ENCODE measurements at places on chromosomes 6 and 20.

DNA sequence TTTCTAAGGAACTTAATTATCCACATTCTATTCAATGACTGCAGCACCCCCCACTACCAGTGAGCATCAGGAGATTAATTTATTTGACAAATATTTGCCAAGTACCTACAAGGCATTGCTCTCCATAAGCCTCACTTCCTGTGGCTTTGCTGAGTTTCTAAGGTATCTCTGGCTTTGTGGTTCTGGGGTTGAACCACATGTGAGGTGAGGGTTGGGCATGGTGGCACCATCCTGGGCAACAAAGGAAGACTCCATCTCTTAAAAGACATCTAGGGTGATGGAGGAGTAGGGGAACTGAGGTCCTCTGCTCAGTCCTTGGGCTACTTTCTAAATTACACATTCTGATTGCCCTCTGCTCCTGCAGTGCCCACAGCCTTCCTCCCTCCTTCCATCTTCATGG is 25.5 kb upstream of the WFDC2 start:
- no peak for DNase-seq

DNA sequence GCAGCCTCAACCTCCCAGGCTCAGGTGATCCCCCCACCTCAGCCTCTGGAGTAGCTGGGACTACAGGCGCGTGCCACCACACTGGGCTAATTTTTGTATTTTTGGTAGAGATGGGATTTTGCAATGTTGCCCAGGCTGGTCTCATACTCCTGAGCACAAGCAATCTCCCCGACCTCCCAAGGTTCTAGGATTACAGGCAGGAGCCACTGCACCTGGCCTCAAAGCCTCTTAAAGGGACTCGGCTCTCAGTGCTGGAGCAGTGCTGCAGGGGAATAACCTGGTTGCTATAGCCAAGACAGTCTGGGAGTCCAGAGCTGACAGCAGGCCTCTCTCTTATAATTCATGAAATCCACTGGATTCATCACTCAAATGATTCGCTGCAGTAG is 17.0 kb downstream of the GHRH start:
- DNase-seq, result no peak

- DNase-seq, result no peak
Measured at GRCh38 chr6:20306491-20306890, 94.2 kb upstream of the MBOAT1 start.

GRCh38 chr20:3459881-3460307 is 10.9 kb upstream of the ATRN start:
- DNase-seq, result no peak

DNA sequence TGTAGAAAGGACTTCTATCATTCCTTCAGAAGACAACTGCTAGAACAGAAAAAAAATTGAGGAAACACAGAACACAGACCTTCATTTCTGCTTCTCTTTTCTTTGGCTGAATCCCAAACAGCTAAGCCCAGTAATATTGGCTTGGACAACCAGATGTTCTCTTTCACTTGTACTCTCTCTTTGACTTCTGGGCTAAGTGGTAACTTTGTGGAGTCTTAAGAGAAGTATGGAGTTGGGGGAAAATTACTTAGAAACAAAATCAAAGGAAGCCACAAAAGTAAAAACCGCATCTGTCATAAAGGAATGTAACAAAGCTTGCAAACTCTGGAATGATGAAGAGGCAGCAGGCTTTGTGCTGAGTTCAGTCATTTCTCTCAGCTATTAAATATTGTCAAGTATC is 587.5 kb downstream of the CBLN4 start:
- no peak for DNase-seq

DNA sequence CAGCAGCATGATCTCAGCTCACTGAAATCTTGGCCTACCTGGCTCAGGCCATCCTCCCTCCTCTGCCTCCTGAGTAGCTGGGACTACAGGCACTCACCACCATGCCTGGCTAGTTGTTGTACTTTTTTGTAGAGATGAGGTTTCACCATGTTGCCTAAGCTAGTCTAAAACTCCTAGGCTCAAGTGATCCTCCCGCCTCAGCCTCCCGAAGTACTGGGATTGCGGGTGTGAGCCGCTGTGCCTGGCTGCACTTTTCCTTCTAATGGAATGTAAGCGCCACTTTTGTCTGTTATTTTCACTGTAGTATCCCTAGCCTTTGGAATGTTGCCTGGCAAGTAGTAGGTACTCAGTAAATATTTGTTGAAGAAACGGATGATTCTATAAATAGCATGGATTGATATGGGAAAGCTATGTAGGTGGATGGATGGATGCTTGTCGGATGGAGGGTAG is 10.4 kb upstream of the TRIB3 start:
- no peak for DNase-seq

DNA sequence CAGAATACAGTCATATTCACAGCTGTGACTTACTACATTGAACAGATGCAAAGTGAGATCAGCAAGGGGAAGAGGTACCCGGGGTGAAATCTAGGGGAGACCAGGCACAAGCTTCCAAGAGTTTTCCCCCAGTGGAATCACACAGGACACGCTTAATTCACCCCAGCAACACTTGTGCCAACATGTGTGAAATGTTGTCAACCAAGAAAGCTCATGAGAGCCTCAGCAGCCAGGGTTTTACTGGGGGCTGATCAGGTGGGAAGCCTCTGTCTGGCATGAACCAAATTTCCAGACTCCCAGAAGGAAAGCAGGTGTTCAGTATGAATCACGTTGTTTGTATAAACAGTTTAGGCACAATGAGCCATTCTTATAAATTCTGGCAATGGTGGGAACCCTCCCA is 6.9 kb upstream of the RTF2 start:
- no peak for DNase-seq

- no peak for DNase-seq
Measured at GRCh38 chr20:21436205-21436604, 38.9 kb upstream of the NKX2-4 start.

DNA sequence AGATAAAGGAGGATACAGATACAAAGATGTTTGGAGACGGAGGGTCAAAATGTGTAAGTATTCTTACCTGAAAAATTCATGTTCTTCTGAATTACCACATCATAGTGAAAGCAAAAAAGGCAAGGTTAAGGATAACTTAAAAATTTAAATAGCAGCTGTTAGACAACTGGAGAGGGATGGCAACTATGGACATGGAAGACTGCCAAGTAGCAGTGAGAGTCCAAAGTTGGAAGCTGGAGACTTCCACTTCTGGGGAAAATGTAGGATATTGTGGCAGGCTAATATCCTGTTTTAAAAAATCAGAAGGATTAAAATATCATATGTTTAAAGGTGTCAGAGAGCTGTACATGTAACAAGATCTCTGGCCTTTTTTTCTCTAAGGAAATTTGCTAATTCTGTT is 29.8 kb downstream of the SYCP2 start:
- DNase-seq, result no peak

- DNase-seq, result no peak
Measured at GRCh38 chr6:142947714-142948480, 2.9 kb upstream of the HIVEP2 start.

DNA sequence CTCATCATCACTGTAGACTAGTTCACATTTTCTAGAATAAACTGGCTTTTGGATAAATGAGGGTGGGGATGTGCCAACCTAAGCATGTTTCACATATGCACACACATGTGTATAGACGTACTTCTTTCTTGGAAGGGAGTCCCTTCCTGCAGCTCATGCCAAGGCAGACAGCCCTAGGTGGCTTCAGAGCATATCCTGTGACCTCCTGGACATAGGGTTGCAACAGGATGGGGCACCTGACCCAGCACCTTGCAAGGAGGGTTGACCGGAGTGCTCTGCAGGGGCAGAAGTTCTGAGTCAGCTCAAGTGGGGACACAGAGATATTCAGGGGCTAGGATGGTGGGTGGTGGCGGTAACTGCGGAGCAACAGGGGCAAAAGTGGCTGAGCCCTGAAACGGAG is 68.6 kb upstream of the RALGAPA2 start:
- no peak for DNase-seq

DNA sequence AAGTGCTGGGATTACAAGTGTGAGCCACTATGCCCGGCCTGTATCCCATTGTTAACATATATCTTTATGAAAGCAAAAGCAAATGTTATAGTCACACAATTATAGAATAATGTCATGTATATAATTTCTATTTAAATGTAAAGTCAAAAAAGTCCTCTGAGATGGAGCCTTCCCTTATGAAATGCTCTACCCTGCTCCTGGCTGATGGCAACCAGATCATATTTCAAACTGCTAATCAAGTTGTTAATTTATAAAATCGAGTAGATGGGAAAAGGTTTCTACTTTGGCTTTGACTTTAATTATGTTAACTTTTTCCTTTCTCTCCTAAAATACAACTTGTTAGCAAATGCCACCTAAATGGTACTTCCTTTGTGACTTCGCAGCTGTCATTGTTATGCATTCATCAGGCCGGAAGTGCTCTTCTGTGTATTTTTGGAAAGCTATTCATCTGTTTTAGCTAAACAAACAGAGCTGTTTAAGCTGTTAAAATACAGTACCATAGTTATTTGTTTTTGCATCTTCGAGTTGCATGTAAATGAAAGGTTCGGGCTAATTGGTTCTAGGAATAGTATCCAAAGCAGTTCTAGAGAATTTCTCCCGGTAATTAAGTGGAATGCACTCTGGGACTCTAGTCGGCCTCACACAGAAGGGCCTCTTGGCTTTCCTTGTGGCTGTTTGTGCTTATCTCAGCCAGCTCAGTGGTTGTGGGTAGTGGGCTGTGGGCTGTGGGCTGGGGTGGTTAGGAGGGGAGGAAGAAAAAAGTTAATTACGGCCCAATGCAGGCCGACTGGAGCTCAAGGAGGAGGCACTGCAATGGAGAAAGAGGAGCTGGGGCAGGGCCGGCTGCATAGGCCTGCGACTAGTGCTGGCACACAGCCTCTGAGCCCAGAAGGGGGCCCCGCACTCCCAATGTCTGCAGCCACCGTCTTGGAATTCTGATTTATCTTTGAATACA is 34.8 kb downstream of the SLC35D3 start:
- DNase-seq, result no peak

GRCh38 chr20:4567170-4567569 is 154.5 kb upstream of the PRND start:
- no peak for DNase-seq

DNA sequence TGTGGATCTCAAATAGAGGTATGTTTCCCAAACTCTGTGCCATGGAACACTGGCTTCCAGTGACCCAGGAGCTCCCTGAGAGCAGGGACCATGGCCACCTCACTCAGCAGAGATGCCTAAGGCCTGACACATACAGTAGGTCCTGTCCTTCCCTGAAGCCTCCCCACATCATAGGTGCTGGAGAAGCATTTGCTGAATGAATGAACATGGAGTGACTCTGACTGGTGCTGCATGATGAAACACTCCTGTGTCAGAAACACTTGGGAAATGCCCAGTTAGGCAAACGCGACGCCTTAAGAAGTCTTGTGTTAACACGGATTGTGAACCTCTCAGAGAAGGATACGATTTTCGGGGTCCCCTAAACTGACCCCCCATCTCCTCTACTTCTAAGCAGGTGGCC is 14.3 kb downstream of the SLA2 start:
- DNase-seq, result no peak

GRCh38 chr20:49821870-49822331 is 9.3 kb downstream of the SLC9A8 start:
- DNase-seq, result no peak

GRCh38 chr6:157030755-157031154 is 253.6 kb downstream of the ARID1B start:
- no peak for DNase-seq

GRCh38 chr6:51077821-51078518 is 259.3 kb downstream of the TFAP2B start:
- DNase-seq, result no peak

GRCh38 chr20:38294076-38294591 is 9.8 kb upstream of the BPI start:
- DNase-seq, result no peak

GRCh38 chr20:46951840-46952497 is 57.3 kb downstream of the EYA2 start:
- DNase-seq, result no peak

DNA sequence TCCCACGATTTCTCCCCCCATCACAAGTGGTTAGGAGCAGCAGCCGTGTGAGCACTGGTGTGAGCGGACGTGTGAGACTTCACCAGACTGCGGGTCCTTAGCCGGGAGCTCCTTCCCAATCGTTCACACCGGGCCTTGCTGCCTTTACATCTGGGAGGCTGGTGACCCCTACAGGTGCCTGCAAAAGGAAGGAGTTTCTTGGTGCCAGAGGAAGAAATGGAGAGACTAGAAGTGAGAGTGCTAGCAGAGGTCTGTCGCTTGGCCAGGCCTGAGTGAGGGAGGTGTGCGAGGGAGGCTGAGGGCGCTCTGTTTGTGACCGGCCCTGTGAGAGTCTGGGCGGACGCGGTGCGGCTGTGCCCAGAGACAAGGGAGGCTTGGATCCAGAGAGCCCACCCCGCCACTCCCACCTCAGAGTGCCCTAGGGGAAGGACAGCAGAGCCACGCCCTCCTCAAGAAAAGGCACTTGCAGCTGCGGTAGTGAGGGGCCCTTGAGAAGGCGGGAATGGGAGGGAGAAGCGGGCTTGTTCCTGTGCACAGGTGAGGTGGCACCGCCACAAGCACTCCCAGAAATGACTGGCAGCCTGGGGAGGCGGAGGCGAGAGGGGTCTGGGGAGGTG is 10.0 kb upstream of the ARMC2 start:
- DNase-seq, result no peak

- DNase-seq, result no peak
Measured at GRCh38 chr6:140590641-140591040, 1216.2 kb upstream of the CITED2 start.

- DNase-seq, result no peak
Measured at GRCh38 chr6:44935693-44936300, 392.3 kb upstream of the RUNX2 start.

- DNase-seq, result no peak
Measured at GRCh38 chr6:149755300-149756260, 6.0 kb downstream of the PCMT1 start.

- no peak for DNase-seq
Measured at GRCh38 chr6:116463301-116463700, 2.1 kb downstream of the CALHM6 start.

- no peak for DNase-seq
Measured at GRCh38 chr20:60331688-60332300, 373.6 kb downstream of the CDH26 start.

GRCh38 chr6:74061201-74061600 is 365.2 kb downstream of the CD109 start:
- DNase-seq, result no peak

DNA sequence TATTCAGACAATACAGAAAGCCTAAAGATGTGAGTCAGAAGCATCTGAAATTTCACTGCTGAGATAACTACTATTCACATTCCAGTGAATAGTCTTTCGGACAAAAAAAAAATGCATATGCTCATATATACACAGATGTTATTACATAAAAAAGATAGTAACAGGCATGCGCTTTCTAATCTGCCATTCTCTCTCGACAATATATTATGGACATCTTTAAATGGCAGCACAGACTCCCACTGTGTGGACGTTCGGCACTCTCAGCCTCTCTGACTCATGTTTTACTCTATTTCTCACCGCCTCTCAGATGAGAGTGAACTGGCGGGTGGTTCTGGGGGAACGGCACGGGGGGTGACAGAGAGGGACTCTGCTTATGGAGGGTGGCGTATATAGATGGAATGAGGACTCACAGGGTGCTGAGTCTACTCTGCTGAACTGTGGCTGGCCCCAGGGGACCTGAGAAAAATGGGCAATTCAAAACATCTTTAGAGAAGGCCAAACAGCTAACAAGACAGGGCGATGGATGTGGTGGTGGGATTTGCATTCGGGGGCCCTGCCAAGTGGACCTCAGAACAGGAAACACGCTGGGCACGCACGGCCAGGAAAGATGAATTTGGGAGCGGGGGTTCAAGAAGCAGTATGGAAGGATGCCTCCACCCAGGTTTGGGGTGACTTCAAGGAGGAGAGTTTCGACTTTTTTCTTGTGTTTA is 68.9 kb downstream of the MDGA1 start:
- DNase-seq, result no peak

- no peak for DNase-seq
Measured at GRCh38 chr20:33908868-33909267, 84.8 kb upstream of the RALY start.
